NCI-H2081 treated with DMSO at 0.1 percent for 48 hours (cell line): ENCODE measurements at places on chromosomes 6 and 20.

GRCh38 chr6:104608101-104608500 lies 251.6 kb downstream of the HACE1 start:
- no peak for DNase-seq

DNA sequence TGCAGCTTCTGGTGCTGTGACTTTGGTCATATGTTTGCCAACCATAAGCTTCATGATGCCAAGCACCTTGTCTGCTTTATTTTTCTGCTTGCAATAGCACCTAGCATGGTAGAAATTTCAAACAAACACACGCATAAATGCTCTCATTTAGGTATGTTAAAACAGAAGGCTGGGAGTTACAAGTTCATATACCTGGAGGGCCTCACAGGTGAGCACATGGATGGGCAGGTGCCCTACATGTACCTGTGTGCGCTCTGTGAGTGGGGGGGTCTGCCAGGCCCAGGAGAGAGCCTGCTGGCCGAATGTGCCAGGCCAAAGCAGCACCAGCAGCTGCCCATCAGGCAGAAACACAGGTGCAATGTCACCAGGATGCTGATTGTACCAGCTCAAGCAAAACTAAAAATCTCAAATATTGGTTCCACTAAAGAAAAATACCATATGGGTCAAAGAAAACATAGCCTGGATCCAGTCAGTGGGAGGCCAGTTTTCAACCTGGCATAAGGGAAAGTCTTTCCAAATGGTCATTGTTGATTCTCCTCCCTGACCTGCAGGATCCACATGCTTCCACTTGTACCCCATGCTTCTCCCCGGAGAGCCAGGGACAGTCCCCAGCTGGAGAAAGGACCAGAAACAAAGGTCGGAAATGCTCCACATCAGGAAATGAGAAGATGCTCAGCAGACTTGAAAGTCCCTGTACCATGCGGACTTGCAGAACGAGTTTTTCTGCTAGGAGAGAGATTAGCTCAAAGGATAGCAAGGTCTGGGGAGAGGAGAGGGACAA lies 7.2 kb upstream of the PFDN4 start:
- DNase-seq, result no peak

GRCh38 chr6:63529498-63529897 lies 42.8 kb upstream of the LOC128125822 start:
- no peak for DNase-seq

GRCh38 chr20:14113416-14113815 lies 118.1 kb downstream of the MACROD2 start:
- DNase-seq, result no peak

DNA sequence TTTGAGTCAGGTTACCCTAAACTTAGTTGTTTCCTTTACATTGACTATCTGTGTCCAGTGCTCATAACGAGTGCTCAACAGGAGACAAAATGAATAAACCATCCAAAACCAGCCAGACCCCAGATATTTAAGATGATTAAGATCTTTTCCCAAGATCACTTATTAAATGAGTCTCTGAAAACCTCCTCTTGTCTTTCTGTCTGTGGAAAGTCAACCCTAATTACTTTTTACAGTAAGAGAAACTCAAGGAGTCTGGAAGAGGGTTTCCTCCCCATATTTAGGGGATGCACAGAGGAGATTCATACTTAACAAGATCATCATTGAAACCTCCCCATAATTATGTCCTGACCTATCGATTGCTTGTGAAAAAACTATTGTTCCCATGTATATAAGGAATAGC lies 84.0 kb downstream of the CAP2 start:
- no peak for DNase-seq

DNA sequence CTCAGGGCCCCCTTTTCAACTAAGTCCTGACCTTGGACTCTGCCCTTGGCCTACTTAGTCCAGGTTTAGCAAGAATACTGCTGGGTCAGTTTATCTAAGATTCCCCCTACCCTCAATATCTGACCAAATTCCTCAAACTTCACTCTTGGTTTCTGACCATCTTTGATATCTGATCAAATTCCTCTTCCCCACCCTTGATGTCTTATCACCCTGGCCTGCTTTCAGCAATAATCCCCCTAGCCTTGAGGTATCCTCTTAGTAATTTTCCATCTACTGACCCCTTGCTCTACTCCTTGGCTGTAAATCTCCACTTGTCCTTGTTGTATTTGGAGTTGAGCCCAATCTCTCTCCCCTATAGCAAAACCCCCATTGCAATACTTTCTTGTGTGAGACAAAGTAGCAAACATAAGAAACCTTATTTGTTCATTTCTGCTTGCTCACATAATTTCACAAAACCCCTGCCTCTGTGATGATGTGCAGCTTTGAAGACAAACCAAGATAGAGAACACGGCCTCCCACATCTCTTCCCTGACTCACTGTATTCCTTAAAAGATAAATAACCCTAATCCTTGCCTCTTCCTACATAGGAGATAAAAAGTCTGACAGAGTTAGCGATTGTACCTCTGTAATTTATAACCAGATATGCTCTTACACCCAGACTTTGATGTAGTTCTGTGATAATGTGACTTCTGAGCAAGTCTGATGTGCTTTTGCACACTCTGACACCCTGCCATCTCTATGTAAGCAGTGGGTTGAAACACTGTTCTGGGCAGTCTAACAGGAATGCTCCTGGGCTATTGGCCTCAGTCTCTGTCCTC lies 13.8 kb upstream of the IYD start:
- no peak for DNase-seq

- DNase-seq, result no peak
These were observed 3.8 kb downstream of the DEK start for GRCh38 chr6:18260448-18261106.
